Lung (tissue), 17 donors: ENCODE measurements at places on chromosomes 11 and 22. TPM values are rescaled to one million over a fixed set of nuclear protein-coding genes. Genes with fewer than 3 reads are reported as not detected.

DNA sequence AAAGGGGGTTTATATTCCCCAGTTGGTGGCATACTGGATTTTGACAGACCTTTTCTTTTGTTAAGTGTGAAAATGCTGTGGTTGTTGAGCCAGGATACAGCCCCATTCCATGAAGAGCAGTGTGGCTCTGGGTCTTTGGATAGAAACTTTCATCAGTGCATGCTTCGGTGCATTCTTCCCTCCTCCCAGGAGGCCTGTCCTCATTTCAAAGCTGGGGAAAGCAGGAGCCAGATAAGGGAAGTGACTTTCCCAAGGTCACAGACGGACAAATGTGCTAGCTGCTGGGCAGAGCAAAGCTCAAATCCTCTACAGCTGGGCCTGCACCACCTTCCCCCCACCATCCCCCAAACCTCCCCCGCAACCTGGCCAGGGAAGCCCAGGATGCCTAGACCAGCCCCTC, 184.5 kb upstream of the NTM start:
- DNase-seq = no peak

DNA sequence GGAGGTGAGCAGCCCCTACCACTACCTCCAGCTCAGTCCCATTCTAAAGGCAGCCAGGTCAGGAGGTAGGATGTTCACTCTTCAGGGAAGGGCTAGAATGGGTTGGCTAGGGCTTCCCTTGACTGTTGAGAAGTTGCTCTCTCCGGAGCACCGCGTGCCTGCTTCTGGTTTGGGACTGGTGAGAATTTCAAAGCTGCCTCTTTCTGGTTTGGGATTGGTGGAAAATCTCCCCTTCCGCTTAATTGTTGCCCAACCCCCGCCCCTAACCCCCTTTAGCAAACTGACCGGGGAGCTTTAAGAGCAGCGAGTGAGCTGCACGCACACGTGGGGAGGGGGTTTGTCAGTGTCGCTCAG, 686 bp downstream of the USP2 start:
- DNase-seq = peak; percentile 54

DNA sequence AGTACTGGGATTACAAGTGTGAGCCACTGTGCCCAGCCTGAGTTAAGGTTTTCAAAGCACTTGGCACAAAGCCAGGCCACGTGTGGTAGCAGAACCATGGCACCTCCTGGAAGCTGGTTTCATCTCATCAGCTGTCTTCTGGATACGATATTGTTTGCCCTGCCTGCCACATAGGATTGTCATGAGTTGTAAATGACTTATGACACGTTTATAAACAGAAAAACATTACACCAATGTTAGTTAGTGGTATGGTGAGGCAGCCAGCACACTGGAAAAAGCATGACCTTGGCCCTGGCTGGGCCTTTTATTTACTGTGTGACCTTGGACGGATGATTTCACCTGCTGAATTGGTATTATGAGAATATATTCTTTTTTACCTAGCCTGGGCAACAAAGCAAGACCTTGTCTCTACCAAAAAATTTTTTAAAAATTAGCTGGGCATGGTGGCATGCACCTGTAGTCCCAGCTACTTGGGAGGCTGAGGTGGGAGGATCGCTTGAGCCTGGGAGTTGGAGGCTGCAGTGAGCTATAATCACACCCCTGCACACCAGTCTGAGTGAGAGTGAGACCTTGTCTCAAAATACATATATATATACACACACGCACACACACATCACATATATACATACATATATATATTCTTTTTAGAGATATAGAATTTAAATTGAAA, 24.0 kb upstream of the MYH9 start:
- no peak for DNase-seq

DNA sequence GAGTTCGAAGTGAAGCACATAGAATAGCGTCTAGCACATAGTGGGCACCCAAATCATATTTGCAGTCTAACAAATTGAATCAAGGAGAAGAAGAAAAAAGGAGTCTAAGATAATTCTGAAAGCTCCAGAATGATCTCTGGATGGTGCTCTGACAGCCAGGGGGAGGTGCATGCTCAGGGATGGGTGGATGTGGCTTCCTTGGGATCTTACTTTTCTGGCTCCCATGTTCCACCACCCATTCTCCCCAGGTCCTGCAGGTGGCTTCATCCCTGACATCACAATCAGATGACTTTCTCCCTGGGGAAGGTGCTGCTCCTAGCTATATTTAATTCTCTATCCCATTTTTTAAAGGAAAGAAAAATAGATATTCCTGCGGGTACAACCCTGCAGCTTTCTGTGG, 381.9 kb downstream of the CADM1 start:
- no peak for DNase-seq

GRCh38 chr11:85874265-85874664, 19.1 kb downstream of the CCDC83 start:
- peak; percentile 10 for DNase-seq

GRCh38 chr22:48464246-48464645, 1363.4 kb downstream of the BRD1 start:
- no peak for DNase-seq

- no peak for DNase-seq
These were observed 85.7 kb downstream of the BLID start for GRCh38 chr11:122030286-122030685.

- no peak for DNase-seq
These were observed 192.4 kb upstream of the NTM start for GRCh38 chr11:131178020-131178419.

- DNase-seq = no peak
These were observed 110.6 kb downstream of the JRKL start for GRCh38 chr11:96500440-96500839.

GRCh38 chr11:68980776-68981065, at the start of gene MRGPRD:
Gene MRGPRD, minus strand, starts transcription at chr11:68980986. Its CDS starts 0 bp downstream, at chr11:68980986.
- DNase-seq = no peak

GRCh38 chr22:19827341-19828034, 27.2 kb downstream of the GNB1L start:
- DNase-seq = no peak

DNA sequence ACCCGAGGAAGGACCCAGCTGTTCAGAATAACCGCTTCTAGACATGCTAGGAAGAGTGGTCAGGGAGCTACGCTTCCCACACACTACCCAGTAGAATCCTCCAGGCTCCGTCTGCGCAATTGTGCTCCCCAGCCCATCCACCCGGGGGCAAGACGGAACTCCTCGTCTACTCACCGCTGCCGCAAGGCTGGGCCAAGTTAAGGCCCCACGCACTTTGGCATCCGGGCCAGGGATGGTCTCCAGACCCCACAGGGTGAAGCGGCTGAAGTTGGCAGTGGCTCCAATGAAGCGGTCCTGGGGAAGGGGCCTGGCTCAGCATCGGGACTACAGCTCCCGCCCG, 757 bp downstream of the RNASEH2C start:
- DNase-seq = peak; percentile 35

- peak; percentile 12 for DNase-seq
These were observed 6.0 kb downstream of the RNF169 start for GRCh38 chr11:74754507-74755252.

DNA sequence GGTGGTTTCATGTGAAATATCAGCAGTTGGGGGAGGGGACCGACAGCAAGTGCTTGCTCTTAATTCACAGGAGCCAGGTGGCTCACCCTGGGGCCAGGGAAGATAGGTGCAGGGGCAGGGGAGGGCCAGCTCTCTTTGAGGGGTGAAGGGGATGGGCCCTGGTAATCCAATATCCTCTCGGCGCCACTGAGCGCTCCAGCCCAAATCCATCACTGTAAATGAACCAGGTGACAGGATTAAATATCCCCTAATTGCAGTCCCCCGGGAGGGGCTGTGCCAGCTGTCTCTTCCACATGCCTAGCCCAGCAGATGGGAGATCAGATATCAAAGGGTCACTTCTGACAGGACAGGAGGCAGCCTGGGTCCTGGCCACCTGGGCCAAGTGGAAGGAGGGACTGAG, 531.8 kb upstream of the CADM1 start:
- DNase-seq = no peak

GRCh38 chr11:37786214-37786755, 1188.2 kb upstream of the RAG2 start:
- no peak for DNase-seq

DNA sequence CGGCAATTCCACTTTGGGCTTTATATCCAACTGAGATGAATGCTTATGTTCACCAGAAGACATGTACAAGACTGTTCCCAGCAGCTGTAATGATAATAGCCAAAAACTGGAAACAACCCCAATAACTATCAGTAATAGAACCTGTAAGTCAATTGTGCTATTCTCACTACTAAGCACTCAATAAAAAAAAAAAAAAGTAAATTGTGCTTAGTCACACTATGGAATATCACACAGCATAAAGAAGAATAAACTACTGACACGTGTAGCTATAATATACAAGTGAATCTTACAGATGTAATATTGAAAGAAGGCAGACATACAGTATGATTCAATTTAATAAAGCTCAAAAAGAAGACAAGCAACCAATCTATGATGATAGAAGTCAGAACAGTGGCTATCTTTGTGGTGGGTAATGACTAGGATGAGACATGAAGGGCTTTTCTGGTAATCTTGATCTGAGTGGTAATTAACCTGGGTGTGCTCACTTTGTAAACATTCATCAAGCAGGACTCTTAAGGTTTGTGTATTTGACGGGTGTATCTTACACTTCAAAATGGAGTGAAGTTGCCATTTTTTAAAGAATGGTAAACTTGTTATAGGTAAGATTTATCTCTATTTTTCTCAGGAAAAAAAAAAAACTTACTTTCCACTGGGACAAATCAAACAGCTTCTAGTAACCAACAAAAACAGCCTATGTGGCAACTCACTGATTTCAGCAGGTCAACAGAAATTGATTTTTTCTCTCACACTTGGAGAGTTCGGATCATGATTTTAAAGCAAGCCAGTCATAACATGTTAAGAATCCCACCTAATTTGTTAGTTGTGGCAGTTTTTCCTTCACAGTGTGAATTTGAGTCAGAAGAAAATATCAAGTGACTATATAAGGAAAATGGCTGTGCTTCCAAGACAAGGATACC, 84.2 kb downstream of the CCDC83 start:
- no peak for DNase-seq

GRCh38 chr11:13924801-13925327, 37.7 kb upstream of the SPON1 start:
- no peak for DNase-seq

DNA sequence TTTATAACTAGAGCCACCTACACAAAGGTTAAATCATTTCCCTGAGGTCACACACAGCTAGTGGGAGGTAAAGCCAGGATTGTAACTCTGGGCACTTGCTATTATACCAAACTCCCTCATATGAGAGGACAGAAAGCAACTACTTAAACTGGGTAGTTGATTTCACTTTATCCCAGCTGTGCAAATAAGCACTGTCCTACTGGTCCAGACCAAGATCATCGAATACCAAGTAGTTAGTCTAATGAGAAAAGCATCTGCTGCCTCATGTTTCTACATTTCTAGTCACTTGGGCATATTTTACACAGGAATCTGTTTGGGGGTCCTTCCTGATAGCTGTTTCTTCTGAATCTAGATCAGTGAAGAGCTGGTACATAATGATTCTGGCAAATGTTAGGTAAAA, 178.6 kb upstream of the NARS2 start:
- peak; percentile 33 for DNase-seq

DNA sequence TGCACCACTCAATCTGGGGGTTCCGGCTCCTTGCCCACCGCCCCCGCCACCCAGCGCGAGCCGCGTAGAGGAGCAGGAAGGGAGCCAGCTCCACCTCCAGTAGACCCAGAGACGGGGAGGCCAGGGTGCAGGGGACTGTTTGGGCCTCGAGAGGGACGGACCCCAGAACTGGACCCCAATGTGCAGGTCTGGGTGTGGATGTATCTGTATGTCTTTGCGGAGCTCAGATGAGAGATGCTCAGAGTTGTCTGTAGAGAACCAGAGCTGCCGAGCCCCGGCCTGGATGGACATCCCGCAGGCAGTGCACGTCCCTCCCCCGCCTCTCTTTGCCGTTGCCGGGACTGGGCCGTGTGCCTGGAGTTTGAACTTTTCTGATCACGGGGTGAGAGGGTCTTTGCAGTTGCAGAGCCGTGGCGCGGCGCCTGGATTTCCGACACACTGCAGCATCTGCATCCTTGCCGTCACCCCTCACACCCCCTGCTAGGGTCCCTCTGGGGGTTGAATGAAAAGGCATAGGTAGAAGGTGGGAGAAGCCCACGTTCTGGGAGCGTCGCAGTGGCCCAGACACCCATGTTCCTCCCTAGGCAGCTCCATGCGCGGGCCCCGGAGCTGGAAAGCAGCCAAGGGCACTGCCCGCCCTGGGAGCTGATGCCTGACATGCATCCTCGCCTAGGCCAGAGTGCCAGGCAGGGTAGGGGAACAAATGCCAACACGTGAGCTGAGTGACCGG, 105.2 kb downstream of the KCNQ1 start:
- peak; percentile 92 for DNase-seq

DNA sequence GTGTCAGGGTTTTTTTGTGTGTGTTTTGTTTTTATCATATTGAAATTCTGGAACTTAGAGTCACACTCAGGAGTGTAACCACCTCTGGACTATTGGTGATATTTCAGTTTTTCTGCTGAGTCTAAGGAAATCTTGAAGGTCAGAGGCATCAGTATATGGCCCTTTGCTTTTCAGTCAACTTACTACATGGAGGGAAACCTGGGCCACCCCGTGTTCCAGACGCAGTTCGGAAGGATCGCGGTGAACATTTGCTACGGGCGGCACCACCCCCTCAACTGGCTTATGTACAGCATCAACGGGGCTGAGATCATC, 19.9 kb downstream of the UPB1 start:
- no peak for DNase-seq

- DNase-seq = no peak
These were observed 13.5 kb downstream of the DCPS start for GRCh38 chr11:126317432-126317755.

TSPAN32 gene
- total RNA-seq = 7.6 TPM

NOX4 gene
- 1.8 TPM for total RNA-seq

TSG101 gene
- total RNA-seq = 53.2 TPM

C11orf91 gene
- total RNA-seq = 3.6 TPM

TRIM51G gene
- total RNA-seq = not detected

HSPB2 gene
- 4.8 TPM for total RNA-seq

BDNF gene
- 1.4 TPM for total RNA-seq

CHEK1 gene
- 5.8 TPM for total RNA-seq

RASGRP2 gene
- total RNA-seq = 20.0 TPM

TENM4 gene
- total RNA-seq = 16.4 TPM

SCGB2A2 gene
- total RNA-seq = not detected

TST gene
- total RNA-seq = 63.7 TPM

SPTBN2 gene
- 16.1 TPM for total RNA-seq

FAM118A gene
- 42.3 TPM for total RNA-seq

GAB2 gene
- total RNA-seq = 17.8 TPM

A4GALT gene
- total RNA-seq = 24.8 TPM
